Activated CD4-positive, CD25-positive, alpha-beta regulatory T cell treated with anti-CD3 and anti-CD28 coated beads, Interleukin-2, amount 50 U/mL, for 72 hours (primary cell): ENCODE measurements at places on chromosomes 7 and 10.

- peak; percentile 28 for DNase-seq
These were observed 36.1 kb downstream of the GPRIN2 start for GRCh38 chr10:46520381-46520780.

- no peak for DNase-seq
These were observed 34.2 kb upstream of the ANLN start for GRCh38 chr7:36355490-36355889.

- DNase-seq: no peak
These were observed 271.7 kb downstream of the TWIST1 start for GRCh38 chr7:18845700-18846099.

DNA sequence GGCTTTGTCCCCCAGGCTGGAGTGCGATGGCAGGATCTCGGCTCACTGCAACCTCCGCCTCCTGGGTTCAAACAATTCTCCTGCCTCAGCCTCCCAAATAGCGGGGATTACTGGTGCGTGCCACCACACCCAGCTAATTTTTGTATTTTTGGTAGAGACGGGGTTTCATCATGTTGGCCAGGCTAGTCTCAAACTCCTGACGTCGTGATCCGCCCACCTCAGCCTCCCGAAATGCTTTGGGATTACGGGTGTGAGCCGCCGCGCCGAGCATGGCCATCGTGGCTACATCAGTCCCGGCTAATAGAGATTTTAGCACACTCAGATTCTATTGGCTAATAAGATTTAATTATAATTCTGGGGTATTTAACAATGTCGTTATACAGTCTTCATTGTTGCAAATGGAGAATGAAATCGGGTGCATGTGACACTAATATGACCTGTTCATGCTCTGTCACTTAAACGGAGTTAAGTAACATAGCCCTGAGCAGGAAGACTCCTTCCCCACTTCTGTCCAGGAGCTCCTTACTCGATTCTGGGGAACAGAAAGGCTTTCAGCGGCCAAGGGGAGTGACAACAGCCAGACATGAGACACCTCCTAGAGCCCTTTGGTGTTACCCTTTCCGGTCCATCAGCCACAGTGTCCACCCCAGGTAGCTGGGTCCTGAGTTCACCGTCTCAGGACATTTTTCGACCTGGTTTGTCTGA is 40.9 kb upstream of the FAM20C start:
- DNase-seq: no peak

DNA sequence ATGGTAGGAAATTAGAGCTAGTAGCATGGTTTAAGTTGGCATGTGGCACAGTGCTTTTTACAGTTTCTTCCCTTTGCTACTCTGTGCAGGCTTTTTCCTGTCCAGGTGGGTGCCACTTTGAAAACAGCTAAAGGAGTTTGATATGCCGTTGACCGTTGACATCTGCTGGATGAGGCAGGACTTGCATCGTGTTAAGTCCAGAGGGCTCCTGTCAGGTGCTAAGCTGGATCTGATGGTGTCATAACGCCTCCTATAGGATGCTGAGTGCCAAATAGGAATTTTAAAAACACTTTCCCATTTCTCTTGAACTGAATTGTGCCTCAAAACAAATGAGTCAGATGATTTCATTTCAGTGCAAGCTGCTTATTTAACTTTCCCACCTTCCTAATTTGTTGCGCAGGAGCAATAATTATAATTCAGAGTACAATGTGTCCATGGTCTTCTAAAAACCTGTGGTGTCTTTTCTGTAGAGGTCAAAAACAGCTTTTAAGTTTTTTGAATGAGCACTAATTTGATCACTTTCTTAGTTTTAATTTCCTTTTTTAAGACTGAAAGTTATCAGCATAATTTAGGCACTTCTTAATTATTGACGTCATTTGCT is 178.3 kb downstream of the CDCA7L start:
- no peak for DNase-seq

- DNase-seq: no peak
These were observed 362.3 kb downstream of the GATA3 start for GRCh38 chr10:8416760-8417159.

GRCh38 chr7:83640731-83641537 is 8.0 kb downstream of the SEMA3E start:
- no peak for DNase-seq

DNA sequence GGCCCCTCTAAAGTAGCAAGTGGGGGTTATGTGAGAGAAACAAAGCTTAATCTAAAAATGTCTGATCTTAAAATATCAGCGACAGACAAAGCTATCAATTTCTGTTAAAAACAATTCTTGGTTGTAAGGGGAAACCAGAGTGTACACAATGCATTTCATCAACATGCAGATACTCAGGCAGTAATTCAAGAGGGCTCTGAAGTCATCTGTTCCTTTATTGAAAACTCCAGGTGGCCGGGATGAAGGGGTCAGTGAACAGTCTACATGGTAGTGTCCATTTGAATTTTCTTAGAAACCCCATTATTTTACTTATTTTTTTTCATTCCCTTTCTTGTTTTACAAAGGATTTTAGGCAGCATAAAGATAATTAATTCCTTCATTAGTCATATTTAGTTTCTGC is 36.7 kb upstream of the BTBD16 start:
- DNase-seq: no peak

GRCh38 chr7:116162254-116162653 is 48.1 kb upstream of the TES start:
- no peak for DNase-seq

DNA sequence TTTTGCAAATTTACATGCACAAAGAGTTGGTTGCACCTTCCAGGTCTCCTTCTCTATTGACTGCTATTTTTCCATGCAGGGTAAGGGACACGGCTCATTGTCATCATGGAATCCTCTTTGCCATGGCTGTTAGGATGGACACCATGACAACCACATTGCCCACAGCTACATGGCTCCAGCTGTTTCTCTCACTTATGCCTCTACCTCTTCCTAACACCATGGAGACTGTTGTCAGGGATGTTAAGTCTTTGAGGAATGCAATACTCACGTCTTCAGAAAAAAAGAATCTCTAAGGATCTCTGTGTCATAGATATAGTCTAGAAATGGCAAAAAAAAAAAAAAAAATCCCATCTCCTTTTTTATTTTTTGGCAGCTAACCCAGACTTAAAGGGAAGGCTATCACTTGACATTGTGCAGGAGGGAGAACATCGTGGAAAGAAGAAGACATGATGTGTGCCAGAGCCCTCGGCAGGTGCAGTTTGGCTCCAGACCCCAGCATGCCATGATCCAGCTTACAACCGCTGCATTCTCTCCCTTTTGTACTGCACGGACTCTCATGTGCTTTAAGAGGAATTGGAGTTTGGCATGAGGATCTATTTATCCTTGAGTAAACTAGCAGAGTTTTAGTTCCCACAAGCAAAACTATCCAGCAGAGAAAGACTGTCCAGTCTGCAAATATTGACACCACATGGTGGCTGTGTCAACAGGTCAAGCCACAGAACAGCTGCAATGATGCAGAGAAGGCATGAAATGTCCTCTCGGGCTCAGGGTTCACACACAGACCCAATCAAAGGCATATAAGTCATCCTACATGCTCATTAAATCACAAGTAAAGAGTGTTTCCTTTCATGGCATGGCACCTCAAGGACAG is 70.8 kb downstream of the FRMD4A start:
- no peak for DNase-seq

DNA sequence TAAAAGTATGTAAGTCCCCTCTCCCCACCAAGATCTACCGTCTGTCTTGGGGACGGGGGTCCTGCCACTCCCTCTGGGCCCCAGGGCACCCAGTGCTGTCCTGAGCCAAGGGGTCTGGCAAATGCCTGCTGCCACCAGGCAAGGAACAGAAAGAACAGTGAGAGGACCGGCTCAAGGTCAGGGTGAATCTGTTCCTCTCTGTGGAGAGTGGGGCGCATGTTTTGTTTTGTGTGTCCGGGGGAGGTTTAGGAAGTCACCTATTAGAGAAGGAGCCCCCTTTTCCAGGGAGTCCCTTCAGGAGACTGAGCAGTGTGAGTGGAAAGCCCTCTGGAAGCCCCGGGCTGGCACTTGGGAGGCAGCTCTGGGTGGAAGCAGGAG is 158.5 kb upstream of the RHEB start:
- no peak for DNase-seq

- no peak for DNase-seq
These were observed 20.3 kb upstream of the SHH start for GRCh38 chr7:155832581-155832981.

GRCh38 chr10:77290528-77291155 is 347.0 kb downstream of the KCNMA1 start:
- no peak for DNase-seq

DNA sequence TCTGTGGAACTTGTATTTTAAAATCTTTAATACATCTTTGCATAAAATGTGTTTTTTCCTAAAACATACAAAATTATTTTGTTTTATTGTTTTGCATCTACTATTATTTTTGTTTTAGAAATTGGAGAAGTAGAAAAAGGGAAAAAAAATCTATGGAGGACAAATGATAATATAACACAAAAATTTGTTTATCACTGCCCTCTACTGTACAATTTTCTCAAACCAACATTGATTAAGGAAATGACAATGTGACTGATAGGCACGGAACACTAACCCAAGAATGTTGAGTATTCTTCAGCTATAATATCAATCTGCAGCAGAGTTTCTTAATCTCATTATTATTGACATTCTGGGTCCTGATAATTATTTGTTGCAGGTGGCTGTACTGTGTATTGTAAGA is 9.5 kb upstream of the ING3 start:
- no peak for DNase-seq

GRCh38 chr7:137287651-137288258 is 55.8 kb downstream of the PTN start:
- DNase-seq: no peak

DNA sequence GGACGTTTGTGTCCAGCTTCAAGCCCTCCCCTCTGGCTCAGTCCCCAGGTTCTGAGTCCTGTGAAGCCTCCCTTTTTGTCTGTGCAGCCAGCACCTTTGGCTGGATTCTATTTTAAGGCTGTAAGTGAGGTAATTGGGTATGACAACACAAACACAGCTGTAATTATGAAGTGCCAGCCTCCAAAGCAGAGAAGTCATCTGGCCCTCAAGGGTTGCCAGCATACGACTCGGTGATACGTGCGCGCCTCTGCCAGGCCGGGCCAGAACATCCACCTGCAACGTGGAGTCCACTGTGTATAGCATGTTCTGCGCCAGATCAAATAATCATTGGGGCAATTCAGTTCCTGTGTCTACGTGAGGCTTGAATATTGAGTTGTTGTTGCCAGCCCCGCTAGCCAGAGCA is 6.7 kb upstream of the FAM180A start:
- DNase-seq: no peak

DNA sequence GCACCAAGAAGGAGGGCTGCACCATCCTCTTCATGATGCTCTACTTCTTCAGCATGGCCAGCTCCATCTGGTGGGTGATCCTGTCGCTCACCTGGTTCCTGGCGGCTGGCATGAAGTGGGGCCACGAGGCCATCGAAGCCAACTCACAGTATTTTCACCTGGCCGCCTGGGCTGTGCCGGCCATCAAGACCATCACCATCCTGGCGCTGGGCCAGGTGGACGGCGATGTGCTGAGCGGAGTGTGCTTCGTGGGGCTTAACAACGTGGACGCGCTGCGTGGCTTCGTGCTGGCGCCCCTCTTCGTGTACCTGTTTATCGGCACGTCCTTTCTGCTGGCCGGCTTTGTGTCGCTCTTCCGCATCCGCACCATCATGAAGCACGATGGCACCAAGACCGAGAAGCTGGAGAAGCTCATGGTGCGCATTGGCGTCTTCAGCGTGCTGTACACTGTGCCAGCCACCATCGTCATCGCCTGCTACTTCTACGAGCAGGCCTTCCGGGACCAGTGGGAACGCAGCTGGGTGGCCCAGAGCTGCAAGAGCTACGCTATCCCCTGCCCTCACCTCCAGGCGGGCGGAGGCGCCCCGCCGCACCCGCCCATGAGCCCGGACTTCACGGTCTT is 1.9 kb downstream of the FZD1 start:
- no peak for DNase-seq

- no peak for DNase-seq
These were observed 136.2 kb downstream of the WDR11 start for GRCh38 chr10:120987359-120987758.

DNA sequence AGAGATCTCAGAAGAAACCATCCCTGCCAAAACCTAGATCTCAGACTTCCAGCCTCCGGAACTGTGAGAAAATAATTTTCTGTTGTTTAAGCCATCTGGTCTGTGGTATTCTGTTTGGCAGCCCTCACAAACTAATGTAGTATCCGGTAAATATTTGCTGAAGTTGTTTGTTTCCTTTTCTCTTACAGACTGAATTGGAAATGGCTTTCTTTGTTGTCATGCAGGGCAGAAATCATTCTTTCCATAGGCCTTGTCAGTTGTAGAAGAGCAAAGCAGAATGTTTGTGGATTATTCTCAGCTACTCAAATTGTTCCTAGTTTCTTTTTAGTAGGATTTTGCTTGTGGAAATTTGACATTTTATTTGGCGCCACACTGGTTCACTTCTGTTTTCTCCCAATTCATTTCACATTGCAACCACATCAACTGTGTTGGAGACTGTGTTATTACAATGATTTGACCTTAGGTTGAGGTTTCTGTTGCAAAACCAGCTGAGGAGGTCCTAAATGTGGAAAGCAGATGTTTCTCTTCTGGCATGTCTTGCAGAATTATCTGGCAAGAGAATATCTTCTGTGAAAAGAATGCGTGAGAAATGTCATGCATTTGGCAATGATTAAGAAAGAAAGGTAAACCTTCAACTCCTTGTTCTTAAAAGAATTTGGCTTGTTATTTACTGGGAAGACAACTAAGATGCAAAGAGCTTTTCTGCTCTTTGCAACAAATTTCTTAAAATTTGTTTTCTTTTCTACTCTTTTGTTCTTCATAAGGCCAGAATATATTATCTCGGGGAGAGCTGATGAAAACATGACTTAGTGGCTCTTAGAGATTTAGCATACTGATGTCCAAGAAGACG is 25.8 kb downstream of the ACTA2 start:
- no peak for DNase-seq

GRCh38 chr10:627032-627992 is 62.2 kb downstream of the DIP2C start:
- no peak for DNase-seq

DNA sequence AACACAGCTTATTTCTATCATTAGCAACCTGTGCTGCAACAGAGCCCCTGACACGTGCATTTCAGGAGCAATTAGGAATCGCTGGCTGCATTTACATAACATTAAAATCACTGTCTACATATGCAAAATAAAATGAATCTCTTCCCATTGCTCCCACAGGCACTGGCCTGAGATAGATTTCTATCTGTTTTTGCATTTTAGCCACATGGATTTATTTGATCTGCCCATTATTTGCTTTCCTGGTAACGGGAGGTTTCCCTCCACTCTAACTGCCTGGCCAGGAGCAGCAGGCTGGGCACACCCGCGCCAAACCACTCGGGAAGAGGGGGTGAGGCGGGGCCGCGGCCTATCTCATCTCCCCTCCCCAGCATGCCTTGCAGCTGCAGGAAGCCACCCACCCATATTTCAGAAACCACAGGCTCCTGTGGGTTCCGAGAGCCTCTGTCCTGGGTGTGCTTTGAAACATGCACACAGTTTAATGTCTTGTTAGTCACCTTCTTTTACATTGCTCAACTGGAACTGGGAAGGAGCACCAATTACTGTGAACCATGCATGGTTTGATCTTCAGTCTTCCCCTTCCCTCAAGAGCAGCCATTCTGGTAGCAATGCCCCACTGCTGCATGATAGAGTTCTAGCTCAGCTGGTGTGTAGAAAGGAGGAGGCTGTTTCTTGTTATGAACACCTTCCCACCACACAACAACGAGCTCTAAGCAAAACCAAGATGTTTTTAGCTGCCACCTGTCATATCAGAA is 37.7 kb upstream of the IKZF1 start:
- peak; percentile 69 for DNase-seq
